ENCODE measurements at places on chromosomes 6 and 20.

- DNase-seq, result no peak
Observed at GRCh38 chr20:35820715-35821114, 48.9 kb downstream of the PHF20 start.

- DNase-seq, result no peak
Observed at GRCh38 chr6:39439342-39440038, 117.0 kb upstream of the KCNK16 start.

- DNase-seq, result no peak
Observed at GRCh38 chr6:34243131-34243771, 5.6 kb downstream of the SMIM29 start.

GRCh38 chr6:87494761-87495422 is 22.1 kb downstream of the SLC35A1 start:
- no peak for DNase-seq

DNA sequence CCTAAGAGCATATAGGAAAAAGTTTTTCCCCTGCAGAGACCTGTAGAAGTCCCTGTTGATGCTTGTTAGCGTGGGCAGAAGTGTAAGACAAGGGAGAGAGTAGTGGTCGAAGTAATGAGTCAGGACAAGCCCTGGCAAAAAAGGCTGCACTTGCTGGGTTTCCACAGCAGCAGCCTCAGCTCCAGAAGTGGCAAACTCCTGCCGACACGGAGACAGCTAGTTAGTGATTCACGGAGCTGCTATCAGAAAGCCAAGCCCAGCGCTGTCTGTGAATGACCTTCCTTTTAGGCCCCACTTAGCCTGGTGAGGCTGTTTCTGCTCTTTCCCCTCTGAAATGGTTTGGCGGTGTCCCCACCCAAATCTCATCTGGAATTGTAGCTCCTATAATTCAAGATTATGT is 109.1 kb downstream of the FAM50B start:
- no peak for DNase-seq

DNA sequence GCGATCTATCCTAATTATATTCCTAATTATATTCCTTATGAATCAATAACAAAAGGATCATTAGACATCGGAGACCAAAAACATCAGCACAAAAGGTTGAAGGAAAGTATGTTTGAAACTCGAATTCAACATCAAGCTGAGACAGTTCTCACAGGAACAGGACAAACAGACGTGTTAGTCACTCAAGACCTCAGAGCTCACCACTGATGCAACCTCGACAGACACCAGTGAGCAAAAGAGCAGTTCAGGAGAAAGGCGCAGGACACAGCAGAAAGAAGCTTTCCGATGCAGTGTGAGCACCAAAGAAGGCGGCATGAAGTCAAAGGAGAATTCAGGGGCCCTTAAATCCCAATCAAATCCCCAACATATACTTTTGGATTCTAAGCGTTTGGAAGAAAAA is 6.3 kb upstream of the RAMACL start:
- DNase-seq, result no peak

DNA sequence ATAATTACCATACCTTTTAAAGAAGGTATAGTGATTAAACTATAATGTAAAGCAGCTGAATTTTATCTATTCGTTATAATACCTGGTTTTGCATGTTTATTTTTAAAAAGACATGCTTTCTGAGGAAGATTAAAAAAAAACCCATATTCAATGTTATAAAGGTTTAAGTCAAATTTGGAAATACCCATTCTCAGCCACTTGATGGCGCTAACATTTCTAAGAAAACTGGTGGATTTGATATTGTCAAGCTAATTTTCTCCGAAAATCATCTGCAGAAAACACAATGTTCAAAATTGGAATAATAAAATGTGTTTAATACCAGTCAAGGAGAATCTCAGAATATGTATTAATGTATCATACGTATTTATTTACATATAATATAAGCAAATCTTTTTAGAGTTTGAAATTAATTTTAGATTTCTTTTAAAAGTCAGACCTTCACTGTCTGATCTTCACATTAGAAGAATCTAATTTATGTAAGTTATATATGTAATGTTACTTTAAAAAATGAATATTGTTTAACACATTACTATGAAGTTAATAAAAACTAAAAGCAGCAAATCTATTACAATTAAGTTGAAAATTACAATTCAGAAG is 35.0 kb downstream of the SHPRH start:
- DNase-seq, result peak; percentile 61

All from HAP-1 (cell line).